CD4-positive, alpha-beta T cell treated with Interleukin-15 for 1 hour (primary cell): ENCODE measurements at places on chromosomes 6 and 20.
A peak's percentile ranks its signal among the peaks of the same experiment; 100 is the strongest.

DNA sequence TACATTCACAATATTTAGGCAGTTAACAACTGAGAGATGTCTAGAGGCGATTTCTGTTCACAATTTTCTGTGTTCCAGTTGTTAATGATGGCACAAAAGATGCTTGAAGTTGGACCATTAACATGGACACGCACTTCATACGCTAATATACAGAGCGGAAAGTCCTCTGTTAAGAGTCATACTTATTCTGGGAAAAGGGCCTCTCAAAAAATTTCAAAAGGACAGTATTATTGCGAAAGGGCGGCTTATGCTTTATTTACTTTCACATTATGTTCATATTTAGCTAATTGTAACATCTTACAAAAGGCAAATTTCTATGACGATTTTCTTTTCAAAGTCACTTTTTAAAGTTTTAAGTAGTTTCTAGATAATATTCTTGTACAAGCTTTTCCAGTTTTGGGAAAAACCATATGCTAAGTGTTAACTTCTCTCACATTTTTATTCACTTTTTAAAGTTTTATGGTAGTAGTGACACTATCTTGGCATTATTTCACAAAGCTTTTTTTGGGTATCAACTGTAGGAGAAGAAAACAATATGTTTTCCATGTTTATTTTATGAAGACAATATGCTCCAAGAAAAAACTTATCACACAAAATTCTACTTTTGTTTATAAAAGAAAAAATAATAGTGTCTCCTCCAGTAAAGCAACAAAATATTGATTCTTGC lies 62.3 kb downstream of the MAP7 start:
- no peak for DNase-seq

DNA sequence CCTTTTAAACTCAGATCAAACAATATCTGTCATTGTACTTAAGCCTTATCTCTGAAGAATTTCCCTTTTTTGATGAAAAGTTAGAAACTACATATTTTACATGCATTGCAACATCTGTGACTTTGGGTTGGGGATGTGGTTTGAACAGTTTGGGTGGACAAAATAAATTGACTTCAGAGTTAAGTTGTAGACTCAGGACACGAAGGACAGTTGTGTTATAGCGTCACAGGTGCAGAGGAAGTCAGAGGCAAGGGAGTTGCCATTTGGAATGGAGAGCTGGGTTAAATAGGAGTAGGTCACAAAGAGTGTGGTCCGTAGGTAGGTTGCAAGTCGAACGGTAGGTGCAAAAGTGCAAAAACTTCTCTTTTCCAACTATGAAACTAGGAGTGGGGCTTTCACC lies 46.0 kb downstream of the ZFAND3 start:
- DNase-seq: no peak

DNA sequence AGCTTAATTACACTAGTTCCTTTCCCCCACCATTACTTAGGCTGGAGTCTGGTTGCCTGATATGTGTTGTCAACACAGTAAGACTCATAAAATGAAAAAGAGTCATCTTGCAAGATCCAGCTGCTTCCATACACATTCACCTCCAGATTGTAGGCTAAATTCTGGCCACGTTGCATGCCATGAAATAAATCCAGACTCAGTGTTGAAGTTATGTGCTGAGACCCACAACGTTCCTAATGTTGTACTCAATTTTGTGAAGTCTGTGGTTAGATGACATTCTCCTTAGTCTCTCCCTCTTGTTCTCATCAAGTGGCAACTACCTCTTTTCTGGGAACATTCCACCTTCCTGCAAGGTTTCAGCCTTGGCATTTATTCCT lies 212.3 kb downstream of the LMBRD1 start:
- DNase-seq: no peak

- DNase-seq: no peak
These were observed 13.4 kb downstream of the PBOV1 start for GRCh38 chr6:138204792-138205384.

DNA sequence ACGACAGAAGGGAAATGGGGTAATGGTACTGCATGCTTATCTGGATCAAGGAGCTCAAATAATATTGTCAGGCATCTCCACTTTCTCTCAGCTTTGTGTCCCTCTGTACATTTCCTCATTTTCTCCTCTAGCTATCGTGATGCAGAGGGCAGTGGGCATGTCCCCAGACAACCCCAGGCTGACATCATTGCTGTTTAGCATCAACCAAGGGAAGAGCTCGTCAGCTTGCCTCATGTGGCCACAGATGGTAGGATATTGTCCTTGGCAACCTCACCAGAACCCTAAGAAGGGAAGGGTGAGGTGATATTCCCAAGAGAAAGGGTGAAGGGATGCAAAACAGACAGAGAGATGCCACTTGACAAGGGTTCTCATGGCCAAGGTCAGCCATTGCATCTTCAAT lies 58.3 kb downstream of the MAFB start:
- DNase-seq: no peak

- DNase-seq: no peak
These were observed 3.0 kb upstream of the CST11 start for GRCh38 chr20:23455639-23456038.

DNA sequence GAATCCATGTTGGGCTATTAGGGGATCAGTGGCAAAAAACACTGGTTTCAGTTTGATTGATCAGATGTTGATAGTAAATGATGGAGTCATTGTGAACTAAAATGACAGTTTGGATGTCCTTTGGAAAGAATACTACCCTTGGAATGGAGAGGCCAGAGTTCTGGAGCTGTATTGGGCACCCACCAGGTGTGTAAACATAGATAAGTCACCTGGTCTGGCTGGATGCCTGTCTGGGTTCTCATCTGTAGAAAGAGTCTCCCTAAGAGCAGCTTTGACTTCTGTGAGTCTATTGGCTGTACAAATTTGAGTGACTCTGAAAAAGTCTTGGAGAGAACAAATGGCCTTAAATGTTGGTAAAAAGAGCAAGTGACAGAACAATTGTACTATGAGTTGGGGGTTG lies 115.0 kb downstream of the SCP2D1 start:
- no peak for DNase-seq

DNA sequence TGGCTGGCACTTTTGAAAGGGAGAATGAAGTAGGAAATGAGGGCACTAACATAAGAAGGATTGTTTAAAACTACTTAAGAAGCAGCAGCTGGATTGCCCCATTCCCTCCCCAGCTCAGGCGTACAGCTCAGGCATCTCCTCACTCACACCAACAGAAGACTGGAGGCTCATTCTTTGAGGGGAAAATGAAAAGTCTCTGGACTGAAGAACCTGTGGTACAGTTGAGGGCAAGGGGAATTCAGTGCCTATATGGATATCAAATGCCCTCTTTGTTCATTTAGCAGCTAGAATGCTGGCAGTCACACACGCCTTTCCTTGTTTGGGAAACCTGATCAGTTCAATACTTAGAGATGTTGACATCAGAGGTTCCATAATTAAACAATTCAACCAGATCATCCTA lies 502.1 kb upstream of the SOX4 start:
- no peak for DNase-seq

DNA sequence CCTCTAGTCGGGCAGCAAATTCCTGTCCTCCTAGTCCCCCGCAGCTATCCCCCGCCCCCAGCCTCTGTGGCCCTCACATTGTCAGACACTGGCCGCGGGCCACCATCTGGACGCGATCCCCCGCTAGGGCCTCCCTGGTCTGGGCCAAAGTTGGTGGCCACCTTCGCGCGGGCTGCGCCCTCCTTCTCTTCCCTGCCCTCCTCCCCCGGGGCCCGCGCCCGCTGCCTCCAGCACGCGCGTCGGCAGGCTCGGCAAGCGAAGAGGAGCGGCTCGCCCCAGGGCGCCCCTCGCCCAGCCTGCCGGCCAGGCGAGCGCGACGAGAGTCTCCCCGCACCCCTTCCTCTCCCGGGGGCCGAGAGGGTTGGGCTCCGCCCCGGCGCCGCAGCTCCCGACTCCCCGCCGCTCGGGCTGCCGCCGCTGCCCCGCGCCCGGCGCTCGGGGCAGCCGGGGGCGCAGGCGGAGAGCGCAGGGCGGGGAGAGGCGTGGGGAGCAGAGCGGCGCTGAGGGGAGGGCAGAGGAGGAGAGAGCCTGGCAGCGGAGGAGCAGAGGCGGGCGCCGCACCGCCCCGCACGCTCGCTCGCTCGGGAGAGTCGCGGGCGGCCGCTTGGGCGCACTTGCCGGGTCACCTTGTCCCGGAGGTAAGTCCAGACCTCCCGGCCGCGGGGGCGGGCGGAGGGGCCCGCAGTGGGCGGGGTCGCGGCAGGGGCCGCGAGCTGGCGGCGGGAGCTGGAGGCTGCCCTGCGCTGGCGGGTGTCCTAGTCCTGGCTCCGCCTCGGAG lies at the start of gene SYNDIG1:
TSS of gene SYNDIG1 (plus strand) at position 514 of the 778 bp plus-strand sequence. CDS start 73,469 bp downstream, outside the sequence.
- no peak for DNase-seq

- DNase-seq: no peak
These were observed 19.5 kb upstream of the PAX1 start for GRCh38 chr20:21685981-21686380.

DNA sequence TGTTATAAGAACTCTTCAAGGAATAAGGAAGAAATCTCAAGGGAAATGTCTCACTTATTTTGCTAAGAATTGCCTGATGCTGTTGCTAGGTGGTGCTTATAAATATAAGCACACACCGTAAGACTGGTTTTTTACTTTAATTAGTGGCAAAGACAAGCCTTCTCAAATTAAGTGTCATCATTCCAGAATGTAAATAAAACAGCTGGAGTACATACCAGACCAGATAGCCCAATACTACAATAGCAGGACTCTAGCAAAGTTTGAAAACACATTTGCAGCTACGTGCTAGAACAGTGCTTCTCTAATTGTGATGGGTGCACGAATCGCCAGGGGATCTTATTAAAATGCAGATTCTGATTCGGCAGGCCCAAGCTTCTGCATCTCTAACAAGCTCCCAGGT lies 6.8 kb downstream of the CNKSR3 start:
- DNase-seq: no peak

DNA sequence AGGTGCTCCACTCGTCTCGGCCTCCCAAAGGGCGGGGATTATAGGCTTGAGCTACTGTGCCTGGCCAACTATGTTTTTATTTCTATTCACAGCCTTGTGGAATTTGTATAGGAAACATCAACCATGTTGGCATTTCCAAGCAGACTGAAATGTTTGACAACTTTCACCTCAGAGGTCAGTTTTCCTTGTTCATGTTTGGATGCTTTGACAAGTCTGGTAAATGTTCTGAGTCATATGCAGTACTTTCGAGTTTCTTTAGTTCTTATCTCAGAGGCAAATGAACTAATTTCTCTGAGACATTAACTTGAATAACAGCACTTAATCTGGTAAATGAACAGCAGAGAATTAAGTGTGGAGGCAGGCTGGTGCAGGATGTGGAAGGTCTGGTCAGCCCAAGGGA lies 373.4 kb upstream of the SYNCRIP start:
- no peak for DNase-seq

- DNase-seq: no peak
These were observed 25.4 kb downstream of the COL9A1 start for GRCh38 chr6:70277470-70277869.

- DNase-seq: no peak
These were observed 61.2 kb downstream of the STK35 start for GRCh38 chr20:2162823-2163166.

- DNase-seq: no peak
These were observed 47.5 kb downstream of the EFCAB8 start for GRCh38 chr20:32906200-32906599.

- peak; percentile 17 for DNase-seq
These were observed 140.4 kb downstream of the DTNBP1 start for GRCh38 chr6:15522427-15522826.

GRCh38 chr20:57032847-57033246 lies 233.6 kb downstream of the BMP7 start:
- DNase-seq: no peak

DNA sequence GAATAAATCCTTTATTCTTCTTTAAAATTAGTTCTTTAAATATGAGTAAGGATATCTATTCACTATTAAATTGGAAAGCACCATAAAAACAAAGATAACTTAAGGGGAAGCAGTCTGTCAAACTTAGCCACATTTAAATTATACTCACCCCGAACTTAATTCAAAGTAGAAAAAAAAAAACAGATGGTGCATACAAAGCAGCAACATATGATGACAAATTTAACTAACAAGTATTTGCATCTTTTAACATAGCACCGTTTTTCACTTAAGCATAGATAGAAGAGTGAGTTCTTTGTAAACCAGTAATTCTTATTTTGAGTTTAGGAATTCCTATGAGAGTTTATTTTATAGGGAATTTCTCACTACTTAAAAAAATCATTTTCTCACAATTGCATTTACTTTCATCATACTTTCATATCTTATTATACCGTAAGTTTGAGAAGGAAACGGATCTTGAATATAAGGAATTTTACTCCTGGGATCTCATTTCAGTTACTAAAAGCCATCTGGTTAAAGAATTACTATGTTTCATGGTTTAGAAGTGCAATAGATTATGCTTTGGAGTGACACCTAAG lies 828.2 kb upstream of the MAP3K7 start:
- no peak for DNase-seq

- DNase-seq: no peak
These were observed 34.7 kb downstream of the SUN5 start for GRCh38 chr20:32969356-32970114.

DNA sequence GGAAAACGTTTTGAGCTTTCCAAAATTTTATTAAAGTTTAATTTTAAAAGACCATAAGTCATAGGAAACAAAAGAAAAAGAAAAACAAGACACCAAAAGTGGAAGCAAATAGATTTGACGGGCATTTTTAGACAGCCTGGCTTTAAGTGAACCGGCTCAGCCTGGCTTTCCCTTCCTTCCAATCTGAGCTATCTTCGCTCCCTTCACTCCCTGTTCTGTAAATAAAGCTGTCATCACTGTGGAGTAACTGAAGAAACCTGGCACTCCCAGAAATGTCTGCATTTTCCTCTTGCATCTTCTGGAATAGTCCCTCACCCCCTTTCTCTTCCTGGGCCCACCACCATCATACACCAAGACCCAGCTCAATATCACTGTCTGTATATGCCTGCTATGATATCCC lies 131.9 kb downstream of the IMPG1 start:
- no peak for DNase-seq

DNA sequence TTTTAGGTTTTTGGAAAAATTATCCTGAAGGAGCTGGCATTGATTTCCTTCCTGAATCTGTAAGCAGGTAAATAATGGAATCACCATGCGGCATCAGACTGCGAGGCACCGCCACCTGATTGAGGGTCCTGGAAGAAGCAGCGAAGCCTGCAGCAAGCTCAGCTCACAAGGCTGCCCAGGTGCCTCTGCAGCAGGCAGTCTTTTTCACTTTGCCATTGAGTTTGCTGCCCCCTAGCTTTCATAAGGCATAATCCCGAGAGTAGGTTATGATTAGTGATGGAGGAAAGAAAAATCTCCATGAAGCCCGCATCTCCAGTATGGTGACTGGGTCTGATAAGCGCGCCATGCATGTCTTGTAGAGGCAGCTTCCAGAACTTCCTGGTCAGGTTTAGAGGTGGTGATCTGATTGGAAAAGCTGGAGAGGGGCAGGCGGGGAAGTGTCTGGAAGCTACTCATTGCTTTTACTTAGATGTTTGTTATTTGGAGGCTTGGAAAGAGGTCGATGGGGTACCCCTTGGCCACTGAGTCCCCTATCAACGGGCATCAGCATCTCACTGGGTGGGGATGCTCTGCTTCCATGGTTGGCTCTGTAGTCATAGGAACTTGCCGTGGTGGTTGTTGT lies 26.7 kb downstream of the IYD start:
- no peak for DNase-seq

- no peak for DNase-seq
These were observed 73.8 kb downstream of the CDK19 start for GRCh38 chr6:110741517-110741916.
